ENCODE measurements at places on chromosomes 11 and 22.

- no peak for DNase-seq
These were observed 87.5 kb downstream of the AMOTL1 start for GRCh38 chr11:94855666-94856065.

GRCh38 chr11:110185121-110185591, 92.0 kb downstream of the ZC3H12C start:
- DNase-seq: no peak

DNA sequence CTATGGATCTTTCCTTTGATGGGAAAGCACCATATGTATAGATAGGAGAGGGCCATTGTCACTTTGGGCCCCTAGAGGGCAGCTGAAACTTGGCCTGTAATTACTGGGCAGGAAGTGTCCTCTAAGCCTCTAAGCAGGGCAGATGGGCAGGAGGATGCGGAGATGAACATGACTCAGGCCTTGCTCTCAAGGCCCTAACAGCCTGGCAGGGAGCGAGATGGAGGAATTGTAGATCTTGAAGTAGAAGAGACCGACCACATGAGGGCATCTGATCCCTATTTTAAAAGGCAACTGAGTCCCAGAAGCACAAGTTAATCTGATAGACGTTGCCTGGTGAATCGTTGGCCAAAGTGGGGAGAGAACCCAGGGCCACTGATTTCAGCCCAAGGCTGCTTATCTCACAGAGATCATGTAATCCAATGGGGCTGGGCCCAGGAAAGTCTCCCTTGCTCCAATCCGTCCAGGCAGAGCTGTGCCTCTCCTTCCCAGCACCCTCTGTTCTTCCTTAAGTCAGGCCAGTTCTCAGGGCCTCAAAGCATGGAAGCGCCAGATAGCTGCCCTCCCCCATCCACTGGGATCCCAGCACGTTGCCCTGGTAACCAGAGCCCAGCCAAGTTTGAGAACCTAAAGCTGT, 2.5 kb upstream of the SEPTIN3 start:
- peak; percentile 80 for DNase-seq

DNA sequence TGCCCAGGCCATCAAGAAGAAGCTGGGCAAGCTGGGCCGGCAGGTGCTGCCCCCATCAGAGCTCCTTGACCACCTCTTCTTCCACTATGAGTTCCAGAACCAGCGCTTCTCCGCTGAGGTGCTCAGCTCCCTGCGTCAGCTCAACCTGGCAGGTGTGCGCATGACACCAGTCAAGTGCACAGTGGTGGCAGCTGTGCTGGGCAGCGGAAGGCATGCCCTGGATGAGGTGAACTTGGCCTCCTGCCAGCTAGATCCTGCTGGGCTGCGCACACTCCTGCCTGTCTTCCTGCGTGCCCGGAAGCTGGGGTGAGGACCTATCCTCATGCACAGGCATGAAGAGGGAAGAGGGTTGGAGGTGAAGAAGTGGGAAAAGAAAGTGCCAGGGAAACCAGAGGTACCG, 5.3 kb upstream of the NHERF4 start:
- no peak for DNase-seq

DNA sequence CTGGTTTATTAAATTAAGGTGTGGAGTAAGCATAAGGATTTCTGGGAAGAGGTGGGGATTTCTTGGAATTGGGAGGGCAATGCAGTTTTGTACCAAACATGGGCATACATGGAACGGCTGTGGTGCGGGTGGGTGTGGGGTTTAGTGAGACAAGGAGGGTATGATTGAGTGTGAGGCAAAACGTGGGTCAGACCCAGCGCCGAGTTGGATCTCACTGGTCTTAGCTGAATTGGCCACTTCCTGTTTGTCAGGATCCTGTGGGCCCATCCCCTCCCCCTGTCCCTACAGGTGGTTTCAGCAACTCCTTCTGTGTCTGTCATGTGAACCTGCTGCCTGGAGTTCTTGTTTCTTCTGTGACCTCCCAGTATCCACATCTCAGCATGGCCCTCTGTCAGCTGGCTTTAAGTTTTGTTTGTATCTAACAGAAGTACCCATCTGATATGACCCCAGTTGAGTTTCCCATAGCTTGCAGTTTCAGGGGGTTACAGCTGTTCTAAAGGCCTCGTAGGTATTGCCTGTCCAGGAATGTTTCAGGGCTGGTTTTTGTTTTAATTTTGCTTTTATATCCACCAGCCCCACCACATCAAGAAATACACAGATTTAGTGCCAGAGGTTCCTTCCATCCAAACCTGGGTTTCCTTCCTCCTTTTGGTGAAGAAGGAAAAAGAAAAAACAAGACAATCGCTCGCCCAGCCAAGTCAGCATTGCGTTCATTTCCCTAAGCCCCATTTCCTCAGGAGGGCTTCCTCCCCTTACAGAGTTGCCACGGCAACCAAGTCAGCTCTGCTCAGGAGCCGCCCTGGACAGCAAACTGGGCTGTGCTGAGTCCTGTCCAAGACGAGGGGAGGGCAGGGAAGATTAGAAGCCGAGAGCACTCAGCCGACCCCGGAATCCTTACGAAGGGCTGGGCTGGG, 6.0 kb downstream of the APOL1 start:
- DNase-seq: no peak

DNA sequence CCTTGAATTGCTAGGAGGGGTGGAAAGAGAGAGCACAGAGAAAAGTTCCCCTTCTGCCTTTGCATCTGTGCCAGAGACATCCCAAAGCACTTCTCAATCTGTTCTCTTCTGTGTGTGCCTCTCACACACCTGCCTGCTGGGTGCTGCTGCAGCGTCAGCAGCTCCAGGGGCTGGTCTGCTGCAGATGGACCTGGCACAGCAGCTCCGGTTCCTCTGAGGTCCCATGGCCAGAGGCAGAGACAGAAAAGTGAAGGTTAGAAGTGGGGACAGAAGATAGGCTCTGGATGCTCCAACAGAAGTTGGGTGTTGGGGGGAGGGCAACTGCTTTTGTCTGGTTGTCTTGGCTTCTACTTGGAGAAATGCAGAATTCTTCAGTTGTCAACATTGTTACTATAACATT, 48.9 kb upstream of the KIRREL3 start:
- no peak for DNase-seq

DNA sequence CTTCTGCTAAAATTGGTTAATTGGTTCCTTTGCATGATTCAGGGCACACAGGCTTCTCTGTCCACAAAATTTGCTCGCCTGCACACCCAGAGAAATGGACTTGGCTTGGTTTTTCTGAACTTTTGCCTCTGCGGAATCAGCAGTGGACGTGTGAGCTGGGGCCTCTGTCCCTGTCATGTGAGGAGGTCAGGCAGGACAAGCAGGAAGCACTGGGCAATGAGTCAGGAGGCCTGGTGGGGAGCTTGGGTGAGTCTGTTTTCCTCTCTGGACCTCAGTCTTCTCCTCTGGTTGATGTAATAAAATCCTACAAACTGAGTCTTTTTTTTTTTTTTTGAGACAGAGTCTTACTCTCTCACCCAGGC, 10.4 kb upstream of the CELSR1 start:
- peak; percentile 73 for DNase-seq

DNA sequence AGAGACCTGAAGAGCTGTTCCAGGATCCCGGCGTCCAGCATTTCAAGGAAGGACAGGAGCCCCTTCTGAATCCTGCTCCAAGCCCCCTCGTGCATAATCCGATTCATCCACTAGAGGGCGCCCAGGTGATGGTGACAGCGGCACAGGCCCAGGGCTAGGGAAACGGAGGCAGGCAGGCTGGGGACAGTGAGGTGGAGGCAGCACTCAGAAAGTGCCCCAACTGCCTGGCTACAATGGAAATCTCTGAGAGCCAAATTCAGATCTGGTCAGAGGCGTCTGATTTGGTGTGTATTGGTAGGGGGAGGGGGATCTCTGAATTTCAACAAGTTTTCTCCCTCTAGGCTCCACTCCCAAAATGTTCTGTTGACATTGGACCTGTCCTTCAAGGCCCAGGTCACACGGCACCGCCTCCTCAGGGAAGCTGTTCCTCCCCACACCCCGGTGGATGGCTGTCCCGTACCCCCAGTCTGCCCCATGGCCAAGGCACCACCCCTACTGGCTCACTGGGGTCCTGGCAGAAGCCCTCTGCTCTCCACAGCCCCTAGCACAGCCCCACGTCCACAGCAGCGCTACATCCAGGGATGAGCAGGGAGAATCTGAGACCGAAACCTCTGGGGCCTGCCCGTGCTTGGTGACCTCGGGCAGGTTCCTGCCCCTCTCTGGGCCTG, 142.9 kb downstream of the CRYBB2 start:
- peak; percentile 49 for DNase-seq

GRCh38 chr22:29202212-29203192, 3.2 kb upstream of the EMID1 start:
- peak; percentile 92 for DNase-seq

- no peak for DNase-seq
These were observed 9.0 kb upstream of the FTH1 start for GRCh38 chr11:61976420-61976800.

DNA sequence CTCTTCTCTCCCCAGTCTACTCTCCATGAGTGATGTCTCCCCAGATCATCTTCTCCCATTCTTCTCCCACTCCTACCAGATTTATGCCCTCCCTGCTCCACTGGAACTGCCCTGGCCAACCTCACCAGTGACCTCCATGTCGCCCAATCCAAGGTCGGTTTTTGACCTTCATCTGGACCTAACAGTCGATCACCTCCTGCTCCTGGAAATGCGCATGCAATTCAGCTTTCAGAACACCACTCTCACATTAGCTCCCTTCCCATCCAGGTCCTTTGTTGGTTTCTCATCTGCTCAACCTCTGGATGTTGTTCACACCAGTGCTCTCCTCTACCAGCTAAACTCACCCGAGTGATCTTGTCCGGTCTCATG, 5.3 kb downstream of the RIBC2 start:
- no peak for DNase-seq

DNA sequence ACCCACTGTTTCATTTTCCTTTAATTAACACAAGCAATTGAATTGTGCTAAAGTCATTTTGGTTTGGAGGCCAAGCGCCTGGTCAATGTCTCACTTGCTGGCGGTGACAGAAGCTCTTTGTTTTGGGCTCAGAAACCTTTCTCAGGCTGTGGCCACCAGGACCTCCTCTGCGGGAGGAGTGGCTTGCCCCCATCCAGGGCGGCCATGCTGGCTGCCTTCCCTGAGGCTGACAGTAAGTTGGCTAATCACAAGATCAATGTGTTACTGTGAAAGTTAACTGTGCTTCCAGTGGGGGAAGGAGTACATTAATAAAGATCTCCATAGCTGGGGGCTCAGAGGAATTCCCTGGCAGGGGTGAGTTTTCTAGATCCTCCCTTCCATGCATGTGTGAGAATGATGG, 1074.5 kb downstream of the NTM start:
- DNase-seq: no peak

GRCh38 chr22:49765091-49765771, 62.4 kb downstream of the BRD1 start:
- DNase-seq: no peak

GRCh38 chr11:77236901-77237300, 64.6 kb downstream of the GDPD4 start:
- no peak for DNase-seq

GRCh38 chr22:26065847-26066246, 103.4 kb upstream of the SEZ6L start:
- DNase-seq: no peak

DNA sequence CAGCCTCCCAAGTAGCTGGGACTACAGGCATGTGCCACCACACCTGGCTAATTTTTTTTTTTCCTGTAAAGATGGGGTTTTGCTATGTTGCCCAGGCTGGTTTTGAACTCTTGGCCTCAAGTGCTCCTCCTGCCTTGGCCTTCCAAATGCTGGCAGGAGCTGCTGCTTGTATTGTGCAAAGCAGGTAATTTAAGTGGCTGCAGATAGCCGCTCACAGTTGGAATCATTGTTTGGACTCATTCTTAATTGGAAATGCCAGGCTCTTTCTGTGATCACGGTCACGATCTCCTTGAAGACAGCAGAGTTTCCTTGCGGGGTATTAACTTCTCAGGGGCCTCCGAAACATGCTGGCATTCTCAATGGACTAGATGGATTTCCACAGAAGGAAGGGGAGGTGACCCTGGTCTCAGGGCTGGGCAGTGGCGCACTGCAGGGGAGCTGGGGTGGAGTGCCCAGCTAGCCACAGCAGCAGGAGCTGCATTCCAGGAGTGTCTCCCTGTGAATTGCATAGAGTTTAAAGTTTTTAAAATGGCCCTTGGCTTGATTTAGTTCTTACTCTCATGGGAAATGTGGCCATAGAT, 136.1 kb downstream of the MORC2 start:
- DNase-seq: no peak

DNA sequence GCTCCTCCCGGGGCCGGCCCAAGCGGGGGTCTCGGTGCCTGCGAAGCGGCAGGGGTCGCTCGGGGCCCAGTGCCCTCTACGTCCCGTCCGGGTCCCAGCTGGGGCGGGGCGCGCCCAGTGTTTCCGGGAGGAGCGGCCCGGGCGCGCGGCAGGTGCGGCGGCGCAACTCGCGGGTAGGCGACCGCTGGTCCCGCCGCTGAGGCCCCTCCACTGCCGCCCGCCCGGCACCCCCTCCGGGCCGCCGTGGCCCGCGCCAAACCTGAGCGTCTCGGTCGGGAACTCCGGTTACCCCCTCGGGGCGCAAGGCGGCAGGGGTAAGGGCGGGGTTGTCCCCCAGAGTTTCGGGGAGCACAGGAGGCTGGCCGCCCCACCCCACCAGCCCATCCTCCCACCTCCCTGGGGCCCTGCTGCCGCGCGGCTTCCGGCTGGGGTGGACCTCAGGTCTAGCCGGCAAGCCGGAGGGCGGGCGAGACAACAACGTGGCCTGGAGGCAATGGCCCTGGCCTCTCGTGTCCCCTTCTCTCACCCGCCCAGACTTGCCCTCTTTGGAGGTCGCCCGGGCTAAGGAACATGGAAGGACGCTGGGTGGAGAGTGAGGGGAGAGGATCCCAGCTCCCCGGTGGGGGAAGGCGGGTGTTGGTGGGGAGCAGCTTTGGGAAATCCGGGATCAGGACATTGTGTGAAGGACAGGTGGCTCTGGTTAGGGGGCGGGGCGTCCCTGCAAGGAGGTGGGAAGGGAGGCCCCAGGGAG, 398 bp upstream of the CRACR2B start:
- DNase-seq: no peak

- peak; percentile 99 for DNase-seq
These were observed 39.7 kb downstream of the ME3 start for GRCh38 chr11:86632499-86633269.

GRCh38 chr11:2951231-2952110, 22.3 kb upstream of the PHLDA2 start:
- DNase-seq: peak; percentile 85

GRCh38 chr22:43385770-43386641, 25.8 kb upstream of the MPPED1 start:
- peak; percentile 86 for DNase-seq

- DNase-seq: no peak
These were observed 221.4 kb downstream of the C11orf91 start for GRCh38 chr11:33479231-33479630.

DNA sequence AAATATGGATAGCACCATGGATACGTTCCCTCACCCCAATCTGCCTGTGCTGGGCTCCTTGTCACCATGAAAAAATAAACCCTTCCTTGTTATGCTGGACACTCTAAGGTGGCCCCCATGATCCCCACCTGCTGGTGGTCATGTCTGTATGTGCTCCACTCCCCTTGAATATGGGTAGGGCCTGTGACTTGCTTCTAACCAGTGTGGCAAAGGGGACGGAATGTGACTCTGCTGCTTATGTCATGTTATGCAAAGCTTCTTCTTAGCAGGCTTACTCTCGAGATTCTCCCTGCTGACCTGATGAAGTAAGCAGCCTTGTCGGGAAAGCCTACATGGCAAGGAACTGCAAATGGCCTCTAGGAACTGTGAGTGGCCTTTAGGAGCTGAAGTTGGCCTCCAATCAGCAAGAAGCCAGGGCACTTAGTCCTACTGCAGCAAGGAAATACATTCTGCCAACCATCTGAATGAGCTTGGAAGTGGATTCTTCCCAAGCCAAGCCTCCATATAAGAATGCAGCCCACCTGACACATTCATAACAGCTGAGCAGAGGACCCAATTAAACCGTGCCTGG, 159.9 kb downstream of the CCDC34 start:
- no peak for DNase-seq

GRCh38 chr22:40741116-40741515, 61.8 kb downstream of the MCHR1 start:
- no peak for DNase-seq
